Femur (tissue), 1 donor: ENCODE measurements at places on chromosomes 2 and 18.

DNA sequence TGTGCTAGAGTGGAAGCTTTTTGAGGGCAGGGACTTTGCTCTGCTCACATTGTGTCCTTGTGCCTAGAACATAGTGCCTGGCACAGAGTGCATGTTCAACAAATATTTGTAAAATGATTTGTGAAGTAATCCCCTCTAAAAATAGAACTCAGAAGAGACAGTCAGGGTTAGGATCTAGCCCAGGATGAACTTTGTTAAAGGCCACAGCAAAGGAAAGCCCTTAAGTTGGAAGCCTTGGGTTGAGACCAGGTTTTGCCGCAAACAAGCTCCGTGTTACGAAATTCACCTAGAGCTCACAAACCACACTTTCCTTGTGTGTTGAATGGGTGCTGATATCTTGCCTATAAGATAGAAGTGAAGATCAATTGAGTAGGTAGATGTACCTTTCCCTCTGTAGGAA, 84.2 kb downstream of the SETBP1 start:
- DNase-seq = no peak

GRCh38 chr2:197191940-197192322, 118.6 kb downstream of the ANKRD44 start:
- no peak for DNase-seq

GRCh38 chr2:177731384-177731783, 338.8 kb downstream of the AGPS start:
- DNase-seq = no peak

DNA sequence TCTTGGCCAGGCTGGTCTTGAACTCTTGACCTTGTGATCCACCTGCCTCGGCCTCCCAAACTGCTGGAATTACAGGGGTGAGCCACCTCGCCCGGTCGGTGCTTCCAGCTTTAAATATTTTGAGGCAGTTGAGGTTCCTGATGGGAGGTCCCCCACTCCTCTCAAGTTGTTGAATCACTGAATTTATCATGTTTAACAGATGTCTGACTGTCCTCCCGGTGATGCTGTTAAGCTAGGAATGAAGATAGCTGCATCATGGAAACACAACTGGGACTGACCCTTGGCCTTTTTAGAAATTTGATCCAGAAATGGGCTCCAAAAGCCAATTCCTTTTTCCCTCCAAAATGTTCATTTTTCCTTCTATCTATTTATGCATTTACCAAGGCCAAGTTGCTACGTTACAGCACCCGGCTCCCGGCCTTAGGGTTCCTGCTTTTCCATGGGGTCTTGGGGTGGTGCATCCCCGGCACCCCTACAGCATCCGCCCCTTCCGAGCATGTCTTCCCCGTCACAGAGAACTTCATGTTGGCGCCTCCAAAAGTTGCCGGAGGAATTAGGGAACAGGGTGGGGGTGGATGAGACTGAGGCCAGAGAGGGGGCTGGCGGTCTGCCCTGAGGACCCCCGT, 43.9 kb downstream of the PAX8 start:
- no peak for DNase-seq

GRCh38 chr2:168587307-168587706, 131.2 kb downstream of the CERS6 start:
- DNase-seq = no peak

DNA sequence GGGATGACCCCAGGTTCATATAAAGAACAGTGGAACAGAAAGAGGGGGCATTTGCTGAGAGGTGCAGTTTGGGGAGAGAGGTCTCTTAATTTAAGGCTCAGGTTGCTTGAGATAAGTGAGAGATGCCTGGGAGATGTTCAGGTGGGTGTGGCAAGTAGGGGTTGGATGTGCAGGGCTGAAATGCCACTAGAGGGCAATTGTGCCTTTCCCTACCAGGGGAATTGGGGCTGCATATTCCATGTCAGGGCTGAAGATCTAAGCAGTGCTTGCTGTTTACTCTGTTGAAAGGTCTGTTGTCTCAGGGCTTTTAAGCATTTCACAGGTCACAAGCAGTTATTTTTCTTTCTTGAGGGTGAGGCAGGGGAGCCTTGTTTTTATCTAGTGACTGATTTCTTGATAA, 7.8 kb downstream of the CCDC85A start:
- no peak for DNase-seq

DNA sequence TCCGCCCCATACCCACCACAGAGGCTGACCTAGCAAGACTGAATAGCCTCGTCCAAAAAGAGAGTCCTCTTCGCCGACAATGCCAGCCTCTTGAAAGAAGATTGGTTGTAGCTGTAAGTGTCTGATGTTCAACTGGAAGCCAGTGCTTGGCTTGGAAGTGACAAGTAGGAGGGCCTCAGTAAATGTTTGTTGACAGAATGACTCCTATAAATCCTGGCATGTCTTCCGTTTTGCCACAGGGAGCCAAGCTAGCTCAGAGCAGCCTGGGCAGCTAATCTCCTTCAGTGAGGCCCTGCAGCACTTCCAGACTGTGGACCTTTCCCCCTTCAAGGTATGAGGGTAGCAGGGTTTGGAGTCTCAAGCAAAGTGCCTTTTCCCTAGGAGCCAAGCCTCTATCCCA, 14.9 kb downstream of the ELMOD3 start:
- DNase-seq = no peak

DNA sequence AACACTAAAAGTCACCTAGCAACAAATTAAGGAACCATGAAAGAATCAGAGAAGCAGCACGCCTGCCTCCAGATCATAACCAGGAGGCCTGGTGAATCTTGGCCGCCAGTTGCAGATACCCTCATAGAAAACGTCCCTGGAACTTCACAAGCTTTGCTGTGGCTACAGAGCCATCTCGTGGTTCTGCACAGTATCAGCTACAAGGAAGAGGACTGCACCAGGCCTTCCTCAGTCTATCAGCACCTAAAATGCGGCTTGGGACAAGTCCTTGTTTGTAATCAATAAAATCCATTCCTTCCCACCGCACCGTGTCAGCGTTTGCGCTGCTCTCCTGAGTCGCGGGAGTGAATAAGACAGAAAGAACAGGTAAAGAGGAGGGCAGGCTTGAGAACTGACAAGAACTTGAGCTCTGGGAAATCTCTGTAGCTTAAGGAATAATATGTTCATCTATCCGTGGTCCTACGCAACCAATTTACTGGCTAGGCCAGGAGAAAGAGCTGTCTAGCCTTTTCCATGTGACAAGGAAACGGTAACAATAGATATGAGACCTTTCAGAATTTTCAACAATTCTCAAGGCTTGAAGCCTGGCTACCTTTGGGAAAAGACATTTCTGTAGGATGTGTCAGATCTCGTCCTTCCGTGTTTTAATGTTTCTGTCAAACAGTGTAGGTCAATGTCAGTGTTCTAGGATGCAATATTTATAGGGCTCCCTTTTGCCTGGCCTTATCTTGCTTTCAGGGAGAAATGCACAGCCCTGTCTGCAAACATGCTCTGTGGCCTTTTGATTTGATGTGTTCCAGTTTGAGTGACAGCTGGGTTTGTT, 128.5 kb upstream of the RAB12 start:
- peak; percentile 76 for DNase-seq

DNA sequence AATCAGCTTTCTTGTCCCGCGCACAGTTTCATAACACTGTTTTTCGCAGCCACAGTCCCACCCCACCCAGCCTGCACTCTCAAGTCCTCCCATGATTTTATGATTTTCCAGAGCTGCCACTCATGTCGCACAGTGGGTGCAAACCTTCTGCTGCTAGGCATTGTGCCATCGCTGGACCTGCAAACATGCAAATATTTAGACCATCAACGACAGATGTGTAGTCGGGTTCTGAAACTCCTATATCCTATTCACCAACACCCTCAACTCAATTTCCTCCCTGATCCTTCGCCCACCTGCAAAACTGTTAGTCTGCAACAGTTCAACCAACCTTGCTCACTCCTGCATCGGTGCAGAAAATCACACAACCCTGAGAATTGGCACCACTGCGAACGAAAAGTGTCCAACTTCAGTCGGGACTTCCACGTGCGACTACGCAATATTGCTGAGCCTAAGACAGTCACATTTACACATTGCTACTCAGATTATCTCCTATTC, 871 bp upstream of the ALS2 start:
- peak; percentile 34 for DNase-seq

DNA sequence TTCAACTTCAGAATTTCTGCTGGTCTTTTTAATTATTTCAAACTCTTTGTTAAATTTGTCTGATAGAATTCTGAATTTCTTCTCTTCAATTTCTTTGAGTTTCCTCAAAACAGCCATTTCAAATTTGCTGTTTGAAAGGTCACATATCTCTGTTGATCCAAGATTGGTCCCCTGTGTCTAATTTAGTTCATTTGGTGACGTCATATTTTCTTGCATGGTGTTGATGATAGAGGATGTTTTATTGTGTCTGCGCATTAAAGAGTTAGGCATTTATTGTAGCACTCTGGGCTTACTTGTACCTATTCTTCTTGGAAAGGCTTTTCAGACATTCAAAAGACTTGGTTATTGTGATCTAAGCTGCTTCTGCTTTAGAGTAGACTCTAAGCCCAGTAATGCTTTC, 698.4 kb upstream of the LRRTM1 start:
- DNase-seq = no peak

- DNase-seq = no peak
These were observed 53.1 kb downstream of the DYSF start for GRCh38 chr2:71506222-71507153.

GRCh38 chr2:211836409-211836808, 702.2 kb downstream of the ERBB4 start:
- no peak for DNase-seq

DNA sequence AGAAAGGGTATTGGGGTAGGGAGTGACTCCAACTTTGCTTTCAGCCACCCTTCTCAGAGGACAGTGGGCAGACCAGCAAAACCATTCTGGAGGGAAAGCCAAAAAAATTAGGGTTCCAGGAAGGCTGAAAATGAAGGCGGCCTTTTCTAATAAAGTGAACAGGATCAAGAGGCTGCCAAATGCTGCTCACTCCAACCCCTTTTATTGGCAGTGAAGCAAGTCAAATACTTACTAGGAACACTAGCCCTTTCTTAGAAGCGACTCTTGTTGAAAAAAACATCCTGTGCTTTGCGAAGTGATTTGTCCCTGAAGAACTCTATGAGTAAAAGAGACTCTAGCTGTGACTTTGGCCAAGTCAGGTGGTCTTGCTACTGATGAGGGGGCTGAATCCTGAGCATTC, 83.6 kb upstream of the CYP1B1 start:
- DNase-seq = peak; percentile 67

DNA sequence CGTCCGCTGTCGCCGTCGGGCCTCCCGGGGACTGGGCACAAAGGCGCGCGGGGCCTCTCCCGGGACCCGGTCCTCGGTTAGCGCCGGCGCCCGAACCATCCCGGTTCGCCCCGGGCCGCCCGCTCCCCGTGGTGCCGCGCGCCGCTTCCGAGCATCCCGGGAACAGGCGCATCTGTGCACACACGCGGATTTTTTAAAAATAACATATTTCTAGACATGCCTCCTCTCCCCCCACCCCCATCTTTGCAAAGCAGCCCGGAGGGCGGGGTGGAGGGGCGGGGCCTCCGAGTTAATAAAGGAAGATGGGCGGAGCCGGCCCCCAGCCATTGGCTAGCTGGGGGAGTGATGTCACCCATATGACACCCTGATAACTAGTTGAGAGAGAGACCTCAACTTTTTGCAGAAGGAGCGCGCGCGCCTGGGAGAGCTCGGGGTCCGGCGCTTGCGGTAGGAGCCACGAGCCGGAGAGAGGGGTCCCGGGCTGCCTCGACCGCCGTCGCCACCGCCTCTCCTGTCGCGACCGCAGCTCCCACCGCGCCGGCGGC, at the start of gene SOX11:
SOX11 (plus strand) TSS at position 400 of the 545 bp plus-strand sequence. CDS start 338 bp downstream, outside the sequence.
- peak; percentile 97 for DNase-seq

DNA sequence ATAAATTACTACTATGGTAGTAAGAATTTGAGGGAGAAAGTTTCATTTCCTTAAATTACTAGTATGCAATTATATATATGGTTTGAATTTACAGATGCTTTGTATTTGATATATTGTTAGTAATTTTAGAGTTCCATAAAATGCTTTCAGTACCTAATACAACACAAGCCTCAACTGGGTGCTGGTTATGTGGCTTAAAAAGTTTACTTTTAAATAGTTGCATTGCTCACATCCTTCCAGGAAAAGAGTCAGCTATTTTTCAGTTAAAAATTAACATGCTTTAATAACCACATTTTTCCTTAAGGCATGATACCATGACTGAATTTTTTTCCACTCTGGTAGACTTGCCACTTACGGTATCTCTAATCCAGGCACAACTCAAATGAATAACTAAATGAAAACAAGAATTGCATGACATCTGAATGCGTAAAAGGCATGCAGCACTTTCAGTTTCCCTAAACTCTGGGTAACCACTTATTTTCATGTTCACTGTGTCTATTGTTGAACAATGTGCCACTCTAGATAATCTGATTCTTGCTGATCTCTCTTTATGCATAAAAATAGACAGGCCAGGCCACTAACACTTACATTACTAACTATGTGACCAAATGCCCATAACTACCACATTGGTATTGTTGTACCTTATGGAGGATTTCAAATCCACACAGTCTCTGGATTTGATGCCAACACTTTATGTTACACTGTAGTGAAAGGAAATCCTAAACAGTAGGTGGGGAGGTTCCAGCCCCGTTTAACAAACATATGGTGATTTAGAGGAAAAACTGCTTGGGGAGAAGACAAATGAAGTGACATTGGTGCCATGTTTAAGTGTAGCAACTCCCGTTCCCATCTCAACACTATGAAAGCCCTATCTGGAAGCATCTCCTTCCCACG, 35.5 kb upstream of the SLC35F5 start:
- no peak for DNase-seq

- no peak for DNase-seq
These were observed 66.0 kb downstream of the EIPR1 start for GRCh38 chr2:3311601-3312000.

DNA sequence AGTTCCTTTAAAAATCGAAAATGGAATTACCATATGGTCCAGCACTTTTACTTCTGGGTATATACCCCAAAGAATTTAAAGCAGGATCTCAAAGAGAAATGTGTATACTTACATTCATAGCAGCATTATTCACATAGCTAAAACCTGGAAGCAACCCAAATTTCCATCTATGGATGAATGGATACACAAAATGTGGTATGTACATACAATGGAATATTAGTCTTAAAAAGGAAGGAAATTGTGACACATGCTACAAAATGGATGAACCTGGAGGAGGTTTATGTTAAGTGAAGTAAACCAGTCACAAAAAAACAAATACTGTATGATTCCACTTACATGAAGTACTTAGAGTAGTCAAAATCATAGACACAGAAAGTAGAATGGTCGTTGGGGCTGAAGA, 147.9 kb upstream of the LTBP1 start:
- no peak for DNase-seq

DNA sequence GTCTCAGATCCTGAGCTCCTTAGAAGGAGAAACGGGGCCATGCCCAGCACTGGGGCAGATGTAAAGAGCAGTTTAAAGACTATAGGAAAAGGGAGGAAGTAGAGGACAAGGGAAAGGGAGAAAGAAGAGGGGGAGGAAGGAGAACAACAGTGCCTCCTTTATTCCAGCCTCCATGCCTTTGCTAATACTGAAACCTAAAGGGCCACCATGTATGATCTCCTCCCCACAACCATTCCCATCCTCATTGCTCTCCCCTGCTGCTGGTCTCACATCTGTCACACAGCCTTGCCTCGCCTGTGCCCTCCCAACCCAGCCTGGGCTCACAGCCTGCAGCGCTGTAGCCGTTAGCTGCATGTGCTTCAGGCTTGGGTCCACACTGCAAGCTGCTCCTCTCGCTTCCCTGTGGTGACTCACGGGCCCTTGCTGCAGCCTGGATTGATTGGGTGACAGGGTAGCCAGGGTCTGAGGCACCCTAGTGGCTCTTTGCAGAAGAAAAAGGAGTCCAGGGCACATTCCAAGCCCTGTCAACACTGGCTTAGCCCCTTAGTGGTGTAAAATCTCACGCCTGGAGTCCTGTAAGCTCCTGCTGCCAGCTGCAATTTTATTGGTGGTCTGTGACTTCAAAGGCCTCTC, 281.9 kb downstream of the SRBD1 start:
- no peak for DNase-seq

GRCh38 chr2:164458792-164459191, 162.5 kb downstream of the GRB14 start:
- DNase-seq = no peak
